Osteoblast (primary cell): ENCODE measurements at places on chromosomes 6 and 20. TPM values are rescaled to one million over a fixed set of nuclear protein-coding genes. Genes with fewer than 3 reads are reported as not detected.

ULBP2 gene
- 2.5 and 3.2 TPM in 2 replicates for total RNA-seq

C20orf141 gene
- 0.29 and 0.36 TPM in 2 replicates for total RNA-seq

ZFAND3 gene
- 26.5 and 27.1 TPM in 2 replicates for total RNA-seq

TMEM239 gene
- under 0.01 TPM in 1 of 2 replicates, not detected in the other for total RNA-seq
